ENCODE measurements at places on chromosomes 12 and 14.
A peak's percentile ranks its signal among the peaks of the same experiment; 100 is the strongest.

DNA sequence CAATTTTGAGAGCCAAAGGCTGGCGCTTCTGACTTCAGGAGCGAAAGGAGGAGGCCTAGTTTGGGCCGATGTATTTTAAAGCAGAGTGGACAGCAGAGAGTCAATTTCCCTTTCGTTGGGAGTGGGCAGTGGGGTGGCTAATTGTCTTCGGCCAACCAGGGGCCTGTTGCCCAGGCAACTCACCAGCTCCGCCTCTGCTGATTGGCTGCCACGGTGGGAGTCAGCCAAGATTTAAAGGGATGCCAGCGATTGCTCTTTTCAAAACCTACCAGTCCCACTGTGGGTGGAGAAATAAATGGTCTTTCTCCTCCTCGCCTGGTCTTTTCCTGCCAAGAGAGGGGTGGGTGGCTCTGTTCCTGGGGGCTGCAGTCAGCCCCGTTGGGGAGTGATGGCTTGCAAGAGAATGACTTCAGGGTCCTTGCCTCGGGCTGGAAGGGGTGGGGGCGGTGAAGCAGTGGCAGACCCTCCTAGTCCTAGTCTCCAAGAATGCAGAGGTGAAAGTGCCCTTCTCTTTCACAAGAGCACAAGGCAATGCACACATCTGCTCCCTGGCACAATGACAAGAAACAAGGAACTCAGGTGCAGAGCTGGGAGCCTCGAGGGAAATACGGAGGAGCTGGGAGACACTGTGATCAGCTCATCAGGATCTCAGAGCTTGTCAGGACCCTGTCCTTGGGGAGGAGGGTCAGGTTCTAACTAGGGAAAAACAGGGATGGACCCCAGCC lies 37.7 kb downstream of the RASAL1 start:
- no peak for DNase-seq

DNA sequence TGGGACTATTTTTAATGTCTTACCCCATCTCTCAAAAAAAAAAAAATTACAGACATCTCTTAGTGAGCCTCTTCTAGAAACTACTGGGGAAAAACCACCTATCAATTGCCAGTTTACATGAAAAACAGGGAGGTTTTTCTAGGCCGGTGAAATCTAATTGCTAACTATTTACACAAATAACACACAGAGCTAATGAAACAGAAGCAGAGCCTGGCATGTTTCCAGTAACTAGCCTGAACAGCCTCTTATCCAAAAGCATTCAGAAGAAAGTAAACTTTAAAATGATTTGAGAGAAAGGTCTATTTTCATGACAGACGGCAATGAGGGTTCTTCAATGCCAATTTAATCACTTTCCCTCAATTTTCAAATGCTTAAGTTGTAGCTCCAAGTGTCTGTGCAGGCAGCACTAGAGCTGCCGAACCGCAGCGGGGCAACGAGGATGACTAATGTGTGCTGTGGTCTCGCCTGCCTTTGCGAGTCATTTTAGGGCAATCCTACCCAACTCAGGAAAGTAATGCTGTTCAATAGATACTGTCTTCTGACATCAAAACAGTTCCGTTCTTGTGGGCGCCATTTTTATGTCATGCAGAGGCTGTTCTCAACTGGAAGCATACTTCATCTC lies 84.6 kb downstream of the SETD3 start:
- DNase-seq = peak; percentile 76

DNA sequence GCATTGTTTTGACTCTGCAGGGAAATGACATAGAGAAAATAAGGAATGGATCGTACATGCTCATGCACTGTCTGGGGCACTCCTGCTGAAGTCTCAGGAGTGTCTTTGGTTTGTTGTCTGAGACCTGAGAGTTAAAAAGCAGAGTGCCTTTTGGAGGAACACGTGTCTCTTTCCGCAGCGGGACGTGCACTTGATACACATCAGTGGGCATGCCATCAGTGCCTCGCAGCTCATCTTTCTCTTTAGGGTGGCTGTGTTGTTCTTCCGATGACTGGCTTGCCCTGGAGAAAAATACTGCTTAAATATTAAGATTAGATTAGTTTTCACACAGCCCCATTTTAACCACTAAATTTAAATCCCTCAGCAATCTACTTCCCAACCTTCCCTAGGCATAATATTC lies 835.9 kb downstream of the DIO2 start:
- no peak for DNase-seq

GRCh38 chr12:71731439-71732356 lies 23.0 kb upstream of the RAB21 start:
- no peak for DNase-seq

GRCh38 chr14:64217308-64217707 lies 76.9 kb downstream of the ESR2 start:
- no peak for DNase-seq

DNA sequence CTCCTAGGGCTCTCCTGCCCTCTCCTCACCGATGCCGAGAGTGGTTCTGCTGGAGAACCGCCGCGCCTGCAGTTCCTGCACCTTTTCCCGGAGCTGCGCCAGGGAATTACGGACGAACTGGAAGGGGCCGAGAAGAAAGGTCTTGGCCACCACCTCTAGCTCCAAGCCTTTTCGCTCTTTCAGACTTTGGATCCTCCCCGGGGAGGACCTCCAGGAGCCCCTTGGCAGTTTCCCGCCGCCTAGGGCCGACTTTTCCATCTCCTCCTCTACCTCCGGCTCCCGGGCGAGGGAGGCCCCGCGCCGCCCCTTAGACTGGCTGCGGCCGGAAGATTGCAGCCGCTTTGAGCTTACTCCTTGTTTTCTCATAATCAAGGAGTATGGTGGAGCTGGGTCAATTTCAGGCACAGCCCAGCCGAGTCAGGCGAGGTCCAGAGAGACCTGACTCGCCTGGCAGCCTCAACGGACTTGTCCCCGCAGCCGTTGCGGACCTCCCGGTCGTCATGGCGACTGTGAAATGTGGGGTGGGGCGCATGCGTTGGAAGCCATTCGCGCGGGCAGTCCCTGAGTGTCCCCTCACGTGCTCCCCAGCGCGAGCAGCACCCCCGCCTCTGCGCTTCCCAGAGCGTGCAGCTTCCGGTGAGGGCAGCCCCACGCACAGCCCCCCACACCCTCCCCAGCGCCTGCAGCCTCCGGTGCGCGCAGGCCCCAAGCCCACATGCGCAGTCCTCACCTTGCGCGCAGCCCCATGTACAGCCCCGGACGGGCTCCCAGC lies at the start of gene DPY19L2:
TSS of gene DPY19L2 (minus strand) at position 466 of the 772 bp plus-strand sequence. CDS start at position 366, 100 bp downstream.
- DNase-seq = peak; percentile 95

GRCh38 chr12:108616941-108617858 lies 16.5 kb downstream of the SELPLG start:
- peak; percentile 30 for DNase-seq

DNA sequence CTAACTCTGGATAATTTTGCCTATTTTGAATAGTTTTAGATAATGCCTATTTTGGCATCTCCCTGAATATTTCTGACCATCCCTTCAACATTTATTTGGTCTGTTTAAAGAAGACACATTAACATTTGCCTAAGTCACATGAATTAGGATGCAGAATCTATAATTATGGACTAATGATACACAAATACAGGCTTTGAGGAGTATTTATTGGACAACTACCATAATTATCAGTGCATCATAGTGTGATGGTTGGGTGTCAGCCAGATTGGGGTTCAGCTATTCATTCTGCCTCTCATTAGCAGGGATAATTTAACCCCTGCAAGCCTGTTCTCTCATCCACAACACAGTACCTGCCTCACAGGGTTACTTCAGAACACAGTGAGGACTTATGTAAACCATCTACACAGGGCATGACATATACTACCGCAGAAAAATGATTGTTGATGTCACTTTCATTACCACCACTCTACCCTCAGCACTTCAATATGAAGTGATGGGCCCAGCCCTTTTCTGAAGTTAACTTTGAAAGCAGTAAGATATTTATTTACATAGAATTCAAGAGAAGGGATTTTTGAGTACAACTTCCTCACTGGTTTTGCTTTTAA lies 14.4 kb downstream of the PRKCH start:
- no peak for DNase-seq

DNA sequence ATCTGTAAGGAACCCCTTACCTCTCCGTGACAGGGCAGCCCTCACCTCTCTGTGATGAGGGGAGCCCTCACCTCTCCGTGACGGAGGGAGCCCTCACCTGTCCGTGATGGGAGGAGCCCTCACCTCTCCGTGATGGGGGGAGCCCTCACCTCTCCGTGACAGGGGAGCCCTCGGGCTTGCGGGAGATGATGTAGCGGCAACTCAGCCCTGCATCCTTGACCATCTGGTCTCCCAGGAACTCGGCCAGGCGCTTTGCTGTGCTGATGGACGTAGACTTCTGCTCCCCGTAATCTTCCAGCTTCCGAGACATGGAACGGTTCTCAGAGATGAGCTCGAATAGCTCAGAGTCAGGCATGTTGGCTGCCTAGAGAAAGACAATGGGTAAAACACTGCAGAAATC lies 28.0 kb downstream of the POLE start:
- no peak for DNase-seq

GRCh38 chr12:1910468-1910867 lies 8.0 kb downstream of the CACNA2D4 start:
- DNase-seq = no peak

GRCh38 chr12:32549675-32550079 lies 129.4 kb upstream of the DNM1L start:
- peak; percentile 75 for DNase-seq

- no peak for DNase-seq
Observed at GRCh38 chr12:1966561-1967226, 37.6 kb downstream of the DCP1B start.

DNA sequence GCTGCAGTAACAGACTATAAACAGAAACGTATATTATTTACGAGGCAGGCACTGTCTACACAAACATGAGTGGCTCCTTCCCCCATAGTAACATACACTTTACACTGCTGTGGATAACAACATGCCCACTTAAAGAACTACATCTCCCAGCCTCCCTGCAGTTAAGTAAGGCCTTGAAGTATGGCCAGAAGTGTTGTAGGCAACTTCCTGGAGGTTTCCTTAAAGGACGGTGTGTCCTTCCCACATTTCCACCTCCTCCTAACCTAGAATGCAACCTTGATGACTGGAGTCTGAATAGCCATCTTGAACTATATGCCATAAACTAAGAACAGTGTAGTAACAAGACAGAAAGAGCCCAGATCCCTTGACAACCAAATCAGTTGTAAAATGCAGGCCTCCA lies 20.3 kb downstream of the MED13L start:
- no peak for DNase-seq

DNA sequence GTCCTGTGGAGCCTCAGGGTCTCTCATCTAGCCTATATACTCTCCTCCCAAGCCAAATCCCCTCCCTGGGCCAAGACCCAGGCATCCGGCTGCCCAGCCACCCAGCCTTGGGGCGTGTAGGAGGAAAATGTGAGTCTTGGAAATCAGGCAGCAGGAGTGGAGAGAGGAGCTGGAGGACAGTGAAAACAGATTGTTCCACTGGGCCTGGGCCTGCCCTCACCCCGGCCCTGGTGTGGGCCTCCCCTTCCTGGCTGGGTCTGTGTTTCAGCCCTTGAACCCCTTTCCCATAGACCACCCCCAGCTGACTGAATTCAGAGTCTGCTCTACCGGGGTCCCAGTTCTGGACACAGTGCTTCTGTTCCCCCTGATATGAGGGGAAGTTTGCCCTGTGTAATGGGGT lies 6.7 kb downstream of the ITGA5 start:
- no peak for DNase-seq

GRCh38 chr14:52314595-52315354 lies 663 bp downstream of the PTGER2 start:
- DNase-seq = peak; percentile 2

- no peak for DNase-seq
Observed at GRCh38 chr14:53365486-53366130, 212.5 kb upstream of the DDHD1 start.

DNA sequence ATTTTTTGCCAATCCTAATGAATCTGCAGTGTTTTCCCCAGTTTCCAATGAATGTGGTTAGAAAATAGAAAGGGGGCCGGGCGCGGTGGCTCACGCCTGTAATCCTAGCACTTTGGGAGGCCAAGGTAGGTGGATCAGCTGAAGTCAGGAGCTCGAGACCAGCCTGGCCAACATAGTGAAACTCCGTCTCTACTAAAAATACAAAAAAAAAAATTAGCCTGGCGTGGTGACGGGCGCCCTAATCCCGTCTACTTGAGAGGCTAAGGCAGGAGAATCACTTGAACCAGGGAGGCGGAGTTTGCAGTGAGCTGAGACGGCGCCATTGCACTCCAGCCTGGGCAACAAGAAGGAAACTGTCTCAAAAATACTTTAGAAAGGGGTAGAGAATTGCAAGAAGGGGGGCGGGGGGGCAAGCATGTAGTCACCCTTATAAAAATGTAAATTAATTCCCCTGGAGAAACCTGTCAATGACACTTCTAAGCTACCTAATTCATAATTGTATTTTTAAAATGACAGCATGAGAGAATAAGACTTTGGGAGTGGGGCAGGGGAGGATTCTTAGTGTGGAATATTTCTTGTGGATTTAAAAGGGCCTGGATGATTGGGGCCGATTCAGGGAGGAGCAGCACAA lies 1.7 kb downstream of the KLHDC2 start:
- DNase-seq = peak; percentile 16

GRCh38 chr12:114339626-114340025 lies 66.3 kb downstream of the TBX5 start:
- DNase-seq = no peak

- DNase-seq = no peak
Observed at GRCh38 chr14:52268279-52269061, 972 bp downstream of the PTGDR start.

DNA sequence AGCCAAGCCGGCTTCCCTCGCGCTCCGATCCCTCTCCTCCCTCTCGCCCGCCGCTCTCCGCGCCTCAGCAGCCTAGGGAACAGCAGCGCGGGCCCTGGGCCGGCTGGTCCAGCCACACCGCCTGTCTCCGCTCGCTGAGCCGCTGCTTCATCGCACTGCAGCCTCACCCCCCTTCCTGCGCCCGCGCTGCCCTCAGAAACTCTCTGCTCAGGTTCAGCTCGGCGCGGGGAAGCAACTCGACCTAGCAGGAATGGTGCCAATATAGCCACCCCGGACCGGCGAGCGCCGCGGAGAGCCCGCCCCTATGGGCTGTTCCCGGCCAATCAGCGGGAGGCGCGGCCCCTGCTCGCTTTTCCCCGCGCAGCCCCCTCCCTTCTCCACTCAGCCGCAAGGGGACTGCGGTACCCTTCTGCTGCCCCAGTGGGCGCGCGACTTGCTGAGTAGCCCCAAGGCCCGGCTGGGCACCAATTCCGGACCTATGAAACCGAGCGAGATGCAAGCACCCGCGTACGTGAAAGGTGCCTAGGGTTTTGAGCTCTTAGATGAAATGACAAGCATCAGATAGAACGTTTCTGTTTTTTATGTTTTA lies at the start of gene ADAMTS20:
TSS of gene ADAMTS20 (minus strand) at position 233 of the 589 bp plus-strand sequence. CDS start 282 bp downstream, outside the sequence.
- no peak for DNase-seq

- DNase-seq = peak; percentile 73
Observed at GRCh38 chr14:95460647-95461478, 55.6 kb downstream of the SYNE3 start.

Data from ACHN (cell line).